Effector memory CD8-positive, alpha-beta T cell (primary cell): ENCODE measurements at places on chromosomes 13 and 19.

GRCh38 chr13:75309981-75310580, 171.9 kb downstream of the TBC1D4 start:
- peaks cover 4% of the 10 kb centered on the region for H3K4me1 ChIP-seq
- peaks cover 3% of the 10 kb centered on the region for H3K36me3 ChIP-seq
- no peak for DNase-seq
- H3K4me3 ChIP-seq = no peak overlapping the region
- H3K27ac ChIP-seq = no peak overlapping the region

DNA sequence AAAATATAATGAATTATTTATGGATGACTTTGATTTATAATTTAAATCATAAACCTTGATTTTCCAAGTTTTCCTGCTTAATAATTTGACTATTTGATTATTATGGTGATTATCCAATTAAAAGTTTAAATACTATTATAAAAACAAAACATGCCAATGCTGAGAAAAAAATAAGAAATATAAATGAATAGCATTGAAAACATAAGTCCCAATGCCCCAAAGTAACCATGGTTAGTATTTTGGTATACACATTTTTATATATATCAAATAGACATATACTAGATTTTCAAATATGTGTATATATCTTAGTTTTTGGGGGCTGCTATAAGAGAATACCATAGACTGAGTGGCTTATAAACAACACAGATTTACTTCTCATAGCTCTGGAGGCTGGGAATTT, 108.3 kb downstream of the GPC5 start:
- no peaks in the 10 kb centered on the region for H3K27me3 ChIP-seq
- no peaks in the 10 kb centered on the region for H3K4me1 ChIP-seq
- no peak for DNase-seq
- no peak overlapping the region for H3K27ac ChIP-seq

- H3K4me3 ChIP-seq = no peak overlapping the region
- H3K27me3 ChIP-seq = no peaks in the 10 kb centered on the region
- peaks cover 79% of the 10 kb centered on the region for H3K36me3 ChIP-seq
These were observed 12.9 kb downstream of the TPP2 start for GRCh38 chr13:102609696-102610095.

GRCh38 chr19:5042556-5042955, 73.6 kb downstream of the KDM4B start:
- no peak for DNase-seq
- H3K27me3 ChIP-seq = no peaks in the 10 kb centered on the region
- H3K4me1 ChIP-seq = peaks cover 4% of the 10 kb centered on the region
- H3K4me3 ChIP-seq = no peak overlapping the region
- no peak overlapping the region for H3K27ac ChIP-seq
